ENCODE measurements at places on chromosomes 7 and 10.

- DNase-seq = no peak
These were observed 92.0 kb downstream of the ABCA13 start for GRCh38 chr7:48263311-48263650.

DNA sequence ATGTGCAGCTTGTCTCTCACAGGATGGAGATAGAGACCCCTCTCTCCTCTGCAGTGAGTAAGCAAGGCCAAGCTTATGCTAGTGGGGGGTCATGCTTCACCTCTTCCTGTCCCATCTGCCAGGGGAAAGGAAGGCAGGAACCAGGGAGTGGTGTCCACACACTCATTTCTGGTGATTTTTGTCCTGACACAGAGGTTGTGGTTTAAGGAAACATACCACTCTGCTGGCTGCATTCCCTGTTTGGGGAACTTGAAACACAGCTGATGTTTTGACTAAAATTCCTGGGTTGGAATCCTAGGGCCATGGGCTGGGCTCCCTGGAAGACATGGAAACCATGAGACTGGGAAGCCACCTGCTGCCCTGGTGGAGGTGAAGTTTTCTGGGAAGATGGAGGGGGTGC lies 21.4 kb downstream of the C10orf120 start:
- no peak for DNase-seq

GRCh38 chr10:120684226-120684625 lies 166.9 kb upstream of the WDR11 start:
- no peak for DNase-seq

DNA sequence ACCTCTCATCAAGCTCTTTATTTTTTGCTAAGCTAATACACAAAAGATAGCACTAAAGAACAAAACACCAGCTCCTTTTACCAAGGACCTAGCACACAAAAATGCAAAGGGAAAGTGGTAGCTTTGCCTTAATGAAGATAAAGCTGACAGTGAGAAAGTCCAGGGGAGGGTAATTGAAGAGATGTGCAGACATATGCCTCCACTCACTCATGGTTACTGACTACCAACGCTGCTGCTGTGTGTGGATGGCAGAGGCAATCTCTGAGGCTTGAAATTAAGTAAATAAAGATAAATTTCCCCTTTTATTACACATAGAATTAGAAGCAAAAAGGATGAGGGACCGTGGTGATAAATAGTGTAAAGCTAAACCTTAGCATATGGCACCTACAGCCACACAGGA lies 87.0 kb downstream of the HGF start:
- DNase-seq = no peak

DNA sequence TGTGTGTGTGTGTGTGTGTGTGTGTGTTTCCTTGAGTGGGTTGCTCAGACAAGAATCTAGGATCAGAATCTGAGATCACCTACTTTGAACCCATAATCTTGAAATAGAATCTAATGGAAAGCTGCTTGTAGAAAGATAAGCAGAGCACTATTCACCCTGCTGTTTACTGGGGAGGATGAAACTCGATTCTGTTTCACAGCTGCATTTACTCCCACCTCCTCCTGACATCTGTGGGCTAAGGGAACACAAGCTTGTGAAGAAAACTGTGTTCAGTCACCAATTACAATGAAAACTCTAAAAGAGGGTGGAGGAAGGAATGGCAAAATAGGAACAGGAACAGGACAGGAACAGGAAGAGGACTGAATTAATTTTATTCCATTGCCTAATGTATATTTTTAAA lies 269.5 kb downstream of the TSPAN12 start:
- no peak for DNase-seq

- peak; percentile 15 for DNase-seq
These were observed 22.5 kb upstream of the MGAM2 start for GRCh38 chr7:142089035-142089434.

- DNase-seq = no peak
These were observed 37.6 kb downstream of the PITRM1 start for GRCh38 chr10:3135006-3135405.

DNA sequence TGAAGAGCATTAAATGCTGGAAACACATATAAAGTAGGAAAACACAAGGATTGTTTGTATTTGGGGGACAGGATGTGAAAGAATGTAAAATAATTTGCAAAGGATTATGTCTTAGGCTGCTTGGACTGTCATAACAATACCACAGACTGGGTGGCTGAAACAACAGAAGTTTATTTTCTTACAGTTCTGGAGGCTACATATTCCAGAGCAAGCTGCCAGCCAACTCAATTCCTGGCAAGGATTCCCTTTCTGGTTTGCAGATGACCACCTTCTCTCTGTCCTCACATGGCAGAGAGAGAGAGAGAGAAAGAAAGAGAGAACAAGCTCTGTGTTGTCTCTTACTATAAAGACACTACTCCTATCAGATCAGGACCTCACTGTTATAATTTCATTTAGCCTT lies 8.8 kb upstream of the LAMB4 start:
- no peak for DNase-seq

GRCh38 chr7:45654341-45654740 lies 80.2 kb downstream of the ADCY1 start:
- no peak for DNase-seq

GRCh38 chr7:82722946-82723345 lies 279.4 kb upstream of the CACNA2D1 start:
- DNase-seq = no peak

DNA sequence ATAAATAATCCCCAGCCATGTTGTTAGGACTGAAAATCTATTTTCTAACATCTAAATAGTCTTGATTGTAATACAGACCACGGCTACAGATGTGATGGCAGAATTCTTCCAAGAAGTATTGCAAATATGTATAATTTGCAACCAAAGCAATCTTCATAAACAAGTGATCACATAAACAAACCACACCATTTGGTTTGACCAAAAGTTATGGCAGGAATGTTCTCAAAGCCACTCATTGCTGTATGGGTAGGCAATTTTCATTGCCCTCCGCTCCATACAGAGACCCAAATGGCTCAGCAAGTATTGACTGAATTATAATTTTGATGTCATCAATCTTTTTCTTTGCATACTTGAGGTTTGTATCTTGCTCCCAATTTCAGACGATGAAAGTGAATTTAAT lies 19.0 kb upstream of the RHOBTB1 start:
- DNase-seq = no peak

DNA sequence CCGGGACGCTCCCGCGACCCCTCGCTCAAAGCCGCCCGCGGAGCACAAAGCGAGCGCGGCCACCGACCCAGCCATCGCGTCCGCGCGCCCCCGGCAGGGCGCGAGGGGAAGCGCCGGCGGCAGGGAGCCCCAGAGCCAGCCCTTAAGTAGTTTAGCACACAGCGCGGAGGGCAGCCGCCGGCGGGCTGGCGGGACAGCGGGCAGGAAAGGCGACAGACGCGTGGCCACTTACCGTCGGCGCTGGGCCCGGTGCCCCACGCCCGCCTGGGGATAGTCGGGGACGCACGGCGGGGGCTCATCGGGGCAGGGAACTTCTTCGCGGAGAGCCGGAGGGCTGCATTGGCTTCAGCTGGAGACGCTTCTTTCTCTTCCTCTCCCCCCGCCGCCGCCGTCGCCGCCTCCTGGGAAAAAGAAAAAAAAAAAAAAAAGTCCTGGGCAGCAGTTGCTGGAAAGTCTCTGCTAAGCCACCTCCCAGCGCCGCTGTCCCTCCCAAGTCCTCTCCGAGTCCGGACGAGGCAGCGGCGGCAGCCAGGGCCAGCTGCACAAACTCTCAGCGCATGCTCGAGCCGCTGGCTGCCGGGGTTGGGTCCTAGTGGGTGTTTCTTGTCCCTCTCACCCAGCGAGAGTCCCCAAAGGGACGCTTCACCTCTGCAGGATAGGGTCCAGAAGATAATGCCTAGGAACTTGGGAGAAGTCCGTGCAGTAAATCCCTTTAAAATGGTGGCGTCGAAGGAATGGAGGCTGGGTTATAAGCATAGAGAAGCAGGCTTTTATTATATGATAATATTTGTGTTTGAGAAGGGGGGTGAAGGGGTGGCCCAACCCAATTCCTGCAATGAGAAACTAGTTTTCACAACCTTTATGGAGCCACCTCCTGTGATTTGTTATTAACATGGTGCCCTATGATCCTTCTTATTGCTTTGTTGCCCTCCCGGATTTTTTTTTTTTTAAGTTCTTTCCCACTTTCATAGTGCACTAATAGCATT lies at the start of gene TSPAN12:
Gene TSPAN12 (minus strand): TSS at position 557 of the 986 bp plus-strand sequence. CDS start 1,381 bp downstream, outside the sequence.
- DNase-seq = peak; percentile 46

DNA sequence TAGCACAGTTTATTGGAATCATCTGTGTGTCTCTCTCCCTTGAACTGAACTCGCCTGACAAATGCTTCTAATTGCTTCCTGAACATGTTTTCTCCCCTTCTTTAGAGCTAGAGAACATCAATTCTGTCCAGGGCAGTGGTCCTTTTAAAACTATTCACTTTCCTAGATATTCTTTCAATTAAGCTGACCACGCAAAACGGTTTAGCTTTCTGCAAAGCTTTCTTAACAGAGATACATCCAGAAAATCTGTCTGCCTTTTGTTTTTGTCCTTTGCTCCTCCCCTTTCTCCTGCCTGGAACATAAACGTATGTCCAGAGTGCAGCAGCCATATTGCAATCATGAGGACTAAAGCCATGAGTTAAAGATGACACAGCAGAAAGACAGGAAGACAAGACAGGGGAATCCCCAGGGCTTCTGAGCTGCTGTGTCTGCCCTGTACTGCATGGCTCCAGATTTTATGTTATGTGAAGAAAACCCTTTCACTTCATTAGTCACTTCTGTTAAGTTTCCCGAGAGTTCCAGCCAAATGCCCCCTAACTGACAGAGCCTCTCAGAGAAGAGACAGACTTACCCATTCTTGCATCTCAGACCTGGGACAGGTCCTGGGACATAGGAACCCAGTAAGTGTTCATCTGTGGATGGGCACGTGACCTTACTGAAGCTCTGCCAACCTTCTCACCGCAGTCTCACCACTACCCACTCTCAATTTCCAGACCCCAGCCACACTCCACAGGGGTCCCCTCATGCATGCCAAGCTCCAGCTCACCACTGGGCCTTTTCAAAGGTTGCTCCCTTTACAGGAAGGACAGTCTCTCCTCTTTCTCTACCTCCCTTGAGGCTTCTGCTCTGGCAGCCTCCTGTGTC lies 35.0 kb upstream of the CPXM2 start:
- no peak for DNase-seq

GRCh38 chr10:31758495-31758894 lies 170.1 kb downstream of the ARHGAP12 start:
- no peak for DNase-seq

- DNase-seq = no peak
These were observed 3.1 kb downstream of the FZD1 start for GRCh38 chr7:91267171-91267955.

DNA sequence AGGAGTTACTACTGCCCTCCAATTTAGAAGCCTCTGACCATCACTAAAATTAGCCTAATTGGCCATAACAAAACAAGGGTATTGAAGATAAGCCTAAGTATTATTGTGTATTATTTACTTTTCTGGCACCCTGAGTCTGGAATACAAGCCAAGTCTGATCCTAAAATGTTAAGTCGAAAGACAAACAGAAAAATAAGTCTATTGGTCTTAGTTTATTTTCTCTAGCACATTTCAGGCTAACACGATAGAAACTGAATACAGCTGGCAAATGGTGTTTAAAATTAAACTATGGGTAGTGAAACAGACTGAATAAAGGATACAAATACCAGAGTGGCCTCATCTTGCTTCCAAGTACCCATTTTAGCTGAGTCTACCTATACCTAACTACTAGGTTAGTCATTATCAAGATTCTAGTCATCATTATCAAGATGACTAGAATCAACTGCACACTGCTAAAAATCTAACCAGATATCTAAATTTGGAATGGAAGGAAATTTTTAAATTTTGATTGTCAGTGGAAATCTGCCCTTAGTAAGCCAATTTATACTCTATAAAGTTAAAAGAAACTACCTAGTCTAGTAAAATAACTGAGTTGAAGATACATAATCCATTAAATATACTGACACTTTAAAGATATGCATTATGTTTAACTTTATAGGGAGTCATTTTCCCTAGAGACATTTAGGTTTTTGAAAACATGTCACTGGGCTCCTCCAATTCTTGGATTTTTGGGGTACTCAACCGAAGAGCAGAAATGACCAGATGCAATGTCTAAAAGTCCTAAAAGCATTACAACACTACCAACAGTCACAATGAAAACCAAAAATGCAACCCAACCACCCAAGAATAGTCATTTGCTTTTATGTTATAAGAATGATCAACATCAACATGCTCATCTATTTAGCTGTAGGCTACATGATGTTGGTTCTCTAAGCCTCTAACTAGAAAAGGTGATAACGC lies 80.9 kb downstream of the NT5C2 start:
- no peak for DNase-seq

- DNase-seq = no peak
These were observed 195.8 kb downstream of the RPS24 start for GRCh38 chr10:78229489-78229888.

DNA sequence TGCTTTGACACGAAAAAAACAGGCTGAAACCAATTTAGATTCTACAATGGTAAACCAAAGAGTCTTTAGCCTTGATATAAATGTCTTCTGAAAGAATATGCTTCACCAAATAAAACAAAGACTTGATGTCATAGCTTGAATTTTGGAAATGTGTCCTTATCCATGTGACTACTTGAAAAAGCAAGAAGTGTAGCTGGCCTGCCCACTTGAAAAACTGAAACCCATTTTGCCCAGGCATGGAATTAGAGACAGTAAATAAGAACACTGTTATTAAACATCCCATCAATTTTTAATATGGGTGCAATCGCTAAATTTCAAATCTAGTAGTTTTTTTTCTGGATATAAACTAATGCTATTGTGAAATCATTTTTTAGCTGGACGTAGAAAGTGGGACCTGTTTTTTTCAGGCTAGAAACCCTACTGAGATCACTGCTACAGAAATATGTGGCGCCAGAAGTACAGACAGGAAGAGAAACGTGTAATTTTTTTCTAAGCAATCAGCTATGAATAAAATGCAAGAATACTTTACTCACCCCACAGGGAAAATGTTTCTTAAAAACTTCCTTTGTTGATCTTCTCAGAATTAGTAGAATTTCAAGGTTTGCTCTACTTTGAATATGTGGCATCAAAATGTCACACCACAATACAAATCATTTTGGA lies 56.7 kb downstream of the PIP4K2A start:
- DNase-seq = no peak

DNA sequence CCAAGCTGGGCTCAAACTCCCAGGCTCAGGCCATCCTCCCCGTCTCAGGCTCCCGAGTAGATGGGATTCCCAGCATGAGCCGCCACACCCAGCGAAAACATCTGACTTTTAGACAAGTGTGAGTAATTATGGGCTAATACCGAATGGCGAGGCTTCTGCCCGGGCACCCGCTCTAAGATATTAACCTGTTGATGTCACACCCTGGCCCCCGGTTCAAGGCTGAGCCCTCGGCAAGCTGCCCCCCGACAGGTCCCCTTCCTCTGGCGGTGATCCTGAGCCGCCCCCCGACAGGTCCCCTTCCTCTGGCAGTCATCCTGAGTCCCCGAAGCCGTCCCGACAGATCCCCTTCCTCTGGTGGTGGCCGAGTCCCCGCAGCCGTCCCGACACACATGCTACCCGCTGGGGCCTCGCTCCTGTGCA lies 5.2 kb downstream of the PSMG3 start:
- DNase-seq = no peak

GRCh38 chr10:91416339-91416855 lies 6.3 kb downstream of the HECTD2 start:
- no peak for DNase-seq

DNA sequence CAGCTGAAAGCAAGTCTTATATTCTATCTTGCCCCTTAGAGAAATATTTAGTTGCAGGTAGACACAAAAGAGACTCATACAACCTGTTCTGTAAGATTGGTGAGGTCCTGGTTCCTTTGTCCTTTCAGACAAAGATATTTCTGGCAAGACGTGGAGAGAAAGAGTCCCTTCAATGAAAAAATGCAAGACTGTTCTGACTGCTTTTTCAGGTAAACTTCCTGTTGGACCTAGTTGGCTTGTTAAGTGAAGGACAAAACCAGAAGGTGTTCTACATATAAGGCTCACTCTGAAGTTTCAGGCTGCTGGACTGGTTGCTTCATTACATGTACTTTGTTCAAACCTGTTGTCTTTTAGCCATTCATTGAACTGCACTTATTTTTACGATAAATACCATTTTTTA lies 119.0 kb upstream of the PTPRZ1 start:
- no peak for DNase-seq

All from pons (tissue), 1 donor.